ENCODE measurements at places on chromosomes 12 and 14.

DNA sequence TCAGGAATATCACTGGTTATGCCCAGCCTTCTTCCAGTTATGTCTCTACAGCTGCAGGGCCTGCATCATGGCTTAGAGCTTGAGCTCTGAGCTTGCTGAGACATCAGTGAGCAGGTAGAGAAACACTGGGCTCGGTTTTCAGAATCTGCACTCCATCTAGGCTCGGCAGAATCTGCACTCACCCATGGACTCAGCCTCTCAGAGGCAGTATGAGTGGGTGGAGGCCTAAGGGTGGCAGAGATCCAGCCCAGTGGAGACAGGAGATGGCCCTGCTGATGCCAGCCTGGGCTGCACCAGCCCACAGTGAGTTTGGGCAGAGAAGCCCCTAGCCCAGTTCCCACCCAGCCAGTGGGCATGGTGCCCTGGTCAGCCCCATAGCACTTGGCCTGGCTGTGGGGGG, 12.8 kb downstream of the KRT80 start:
- DNase-seq, result no peak

DNA sequence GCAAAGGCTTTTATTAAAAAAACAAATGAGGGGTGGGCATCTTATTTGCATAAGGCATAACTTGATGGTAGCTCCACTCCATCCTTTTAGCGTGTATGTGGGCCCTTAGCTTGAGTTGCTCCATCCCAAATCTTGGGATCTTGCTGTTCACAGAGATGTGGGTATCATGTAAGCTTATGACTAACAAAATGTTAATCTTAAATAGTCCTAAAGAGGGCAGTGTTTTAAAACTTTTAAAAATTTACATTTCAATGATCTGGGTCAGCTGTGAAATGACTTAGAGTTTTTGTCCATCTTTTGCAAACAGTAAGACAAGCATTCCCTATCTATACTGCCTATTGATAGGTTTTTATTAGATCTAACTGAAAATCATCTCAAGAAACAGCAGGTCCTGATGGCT, 86.0 kb downstream of the SLCO1A2 start:
- no peak for DNase-seq

DNA sequence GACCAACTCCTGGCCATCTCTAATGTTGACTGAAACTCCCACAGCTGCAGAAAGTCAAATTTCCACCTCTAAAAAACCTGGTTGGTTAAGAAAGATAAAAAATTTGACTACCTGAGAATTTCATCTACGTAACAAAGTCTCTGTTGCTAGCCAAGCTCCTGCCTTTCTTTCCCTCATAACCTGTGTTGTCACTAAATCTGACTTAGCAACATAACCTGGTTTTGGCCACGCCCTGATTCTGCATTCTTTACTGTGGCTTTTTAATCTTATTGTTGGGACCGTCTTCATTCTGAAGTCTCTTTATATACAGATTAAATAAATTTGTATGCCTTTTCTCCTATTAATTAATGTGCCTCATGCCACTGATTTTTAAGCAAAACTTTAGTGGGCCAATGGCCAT, 16.1 kb upstream of the CD69 start:
- no peak for DNase-seq

DNA sequence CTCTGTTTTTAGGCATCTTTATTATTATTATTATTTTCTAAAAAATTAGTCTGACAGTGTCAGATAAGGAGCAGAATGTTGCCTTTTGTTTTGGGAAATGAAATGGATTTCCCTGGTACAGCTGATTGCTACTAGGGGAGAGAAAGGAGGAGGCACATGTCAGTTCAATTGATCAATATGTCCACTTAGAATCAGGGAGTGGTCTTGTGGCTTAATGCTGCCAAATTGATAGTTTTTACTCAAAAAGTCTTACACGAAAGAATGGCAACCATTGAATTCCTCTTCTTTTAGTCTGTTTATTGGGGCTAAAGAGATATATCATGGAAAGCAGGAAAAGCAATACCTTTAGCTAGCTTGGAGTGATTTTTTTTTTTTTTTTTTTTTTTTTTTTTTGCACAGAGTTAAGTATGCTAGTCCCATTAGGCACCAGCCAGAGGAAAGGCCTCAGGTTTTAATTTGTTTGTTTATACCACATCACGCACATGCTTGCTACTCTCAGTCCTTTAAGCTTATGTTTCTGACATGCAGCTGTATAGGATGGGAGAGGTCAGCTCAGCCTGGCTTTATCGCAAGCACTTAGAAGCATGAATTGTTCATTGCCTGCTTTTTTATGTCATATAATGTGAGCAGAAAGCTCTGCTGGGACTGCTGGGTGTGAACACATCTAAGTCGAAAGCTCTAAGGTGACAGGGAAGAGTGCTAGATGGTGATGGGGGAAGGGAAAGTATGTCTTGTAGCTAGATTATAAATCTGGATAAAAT, 1.4 kb downstream of the AKAP6 start:
- DNase-seq, result no peak

DNA sequence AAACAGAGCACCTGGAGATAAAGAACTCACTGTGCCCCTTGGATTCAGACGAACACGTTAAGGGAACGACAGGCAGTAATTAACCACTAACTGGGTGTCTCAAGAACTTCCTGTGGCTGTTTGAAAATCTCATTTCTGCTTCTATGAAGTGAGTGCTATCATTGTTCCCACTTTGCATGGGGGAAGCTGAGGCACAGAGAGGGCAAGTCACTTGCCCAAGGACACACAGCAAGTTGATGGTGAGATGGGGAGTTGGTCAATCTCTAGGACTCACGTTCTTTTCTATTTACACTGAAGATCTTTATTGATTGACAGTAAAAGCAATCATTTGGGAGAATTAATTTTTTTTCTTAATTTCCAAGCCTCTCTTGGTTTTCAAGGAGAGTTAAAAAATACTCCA, 26.8 kb upstream of the LHX5 start:
- no peak for DNase-seq

GRCh38 chr12:114408886-114409851, 3.2 kb upstream of the TBX5 start:
- no peak for DNase-seq

- no peak for DNase-seq
Observed at GRCh38 chr14:40252817-40253447, 820.7 kb upstream of the FBXO33 start.

GRCh38 chr14:63650256-63650952, 8.7 kb upstream of the WDR89 start:
- DNase-seq, result no peak

DNA sequence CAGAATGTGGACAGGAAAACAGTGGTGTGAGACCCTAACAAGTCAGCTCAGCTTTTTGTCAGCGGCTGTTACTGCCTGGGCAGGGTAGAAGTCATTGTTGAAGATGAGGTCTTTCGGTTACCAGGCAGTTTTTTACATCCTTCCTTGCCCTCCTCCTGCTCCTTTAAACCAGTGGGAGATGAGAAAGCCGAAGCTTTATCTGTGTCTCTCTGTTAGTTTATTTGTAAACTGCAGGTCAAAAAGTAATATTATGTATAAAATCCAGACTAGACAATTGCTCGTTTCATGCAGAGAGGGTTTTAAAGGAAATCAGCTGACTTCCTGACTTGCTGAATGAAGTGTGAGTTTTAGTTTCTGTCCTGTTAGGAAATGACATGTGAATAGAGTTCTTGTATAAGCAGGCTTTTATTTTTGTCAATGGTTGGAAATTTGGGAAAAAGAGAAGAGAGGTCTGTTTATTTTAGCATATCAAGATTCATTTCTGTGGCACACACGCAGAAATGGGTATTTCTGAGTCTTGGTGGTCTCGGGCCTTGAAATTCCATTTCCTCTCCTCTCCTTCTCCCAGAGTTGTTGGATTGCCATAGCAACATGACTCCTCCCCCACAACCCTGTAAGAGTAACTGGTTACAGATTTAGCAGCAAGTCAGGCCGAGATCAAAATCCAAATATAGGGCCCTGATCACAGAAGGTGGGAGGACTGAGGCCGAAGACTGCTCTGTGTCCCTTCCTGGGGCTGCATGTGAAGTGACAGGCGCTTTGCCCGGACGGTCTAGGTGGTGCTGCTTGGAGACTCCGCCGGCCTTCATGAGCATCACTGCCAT, 60.8 kb downstream of the SAMD4A start:
- peak; percentile 85 for DNase-seq

All from hindlimb muscle (tissue), 1 donor.